Vagina (tissue), 2 donors: ENCODE measurements at places on chromosomes 11 and 22.

- no peak for DNase-seq
These were observed 1.4 kb upstream of the KREMEN1 start for GRCh38 chr22:29071261-29072045.

- no peak for DNase-seq
These were observed 842 bp downstream of the HEPACAM start for GRCh38 chr11:124934862-124935547.

- DNase-seq, result no peak
These were observed 1.1 kb upstream of the SLC35F2 start for GRCh38 chr11:107859459-107860239.

- DNase-seq, result no peak
These were observed 16.0 kb upstream of the BDNF start for GRCh38 chr11:27716216-27716615.

DNA sequence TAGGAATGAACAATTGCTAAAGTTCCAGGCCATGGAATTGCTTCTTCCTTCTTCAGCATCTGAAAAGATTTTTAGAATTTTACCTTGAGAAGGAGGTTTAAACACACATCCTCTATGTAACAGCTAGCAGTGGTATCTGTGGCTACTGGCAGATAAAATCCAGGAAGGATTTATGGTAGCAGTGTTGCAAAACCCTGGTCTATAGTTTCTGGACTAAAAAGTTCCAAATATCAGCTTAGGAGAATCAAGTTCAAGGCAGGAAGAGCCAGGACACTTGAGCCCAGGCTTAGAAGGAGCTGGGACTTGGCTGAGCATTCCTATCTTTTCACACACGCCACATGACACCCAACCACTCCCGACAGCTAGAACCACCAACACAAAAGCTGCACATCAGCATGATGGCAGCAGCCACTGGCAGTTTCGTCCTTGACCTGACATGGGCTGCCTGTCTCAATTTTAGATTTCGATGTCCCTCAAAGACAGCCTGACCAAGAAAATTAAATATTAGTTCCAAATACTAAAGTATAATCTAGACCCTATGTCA is 14.1 kb downstream of the LARGE2 start:
- DNase-seq, result no peak

GRCh38 chr11:38136887-38137286 is 1538.9 kb upstream of the RAG2 start:
- DNase-seq, result no peak

- no peak for DNase-seq
These were observed 70.8 kb upstream of the GNAZ start for GRCh38 chr22:22999523-22999922.

- no peak for DNase-seq
These were observed 11.0 kb upstream of the SPTBN2 start for GRCh38 chr11:66739983-66740382.

DNA sequence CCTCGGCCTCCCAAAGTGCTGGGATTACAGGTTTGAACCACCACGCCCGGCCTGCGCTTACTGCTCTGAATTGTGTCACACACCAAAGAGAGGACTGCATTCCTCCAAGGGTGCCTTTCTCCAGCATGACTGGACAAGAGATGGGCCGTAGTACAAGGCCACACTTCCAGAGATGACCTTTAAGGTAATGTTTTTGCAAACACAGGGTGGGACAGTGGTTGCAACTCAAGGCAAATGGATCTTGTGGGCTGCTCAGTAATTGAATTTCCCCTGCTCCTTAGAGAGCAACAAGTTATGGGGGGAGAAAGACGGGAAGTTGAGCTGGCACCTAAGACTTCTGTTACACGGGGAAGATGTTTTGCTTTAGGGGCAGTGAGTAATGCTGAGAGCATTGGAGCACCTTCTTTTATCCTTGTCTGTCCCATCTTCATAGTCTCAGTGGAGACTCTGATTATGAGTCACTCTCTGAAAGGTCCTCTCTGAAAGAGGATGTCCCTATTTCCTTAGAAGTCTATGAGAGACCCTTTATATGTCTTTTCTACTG is 66.3 kb downstream of the C11orf91 start:
- DNase-seq, result peak; percentile 37

- no peak for DNase-seq
These were observed 234.5 kb downstream of the NXPE2 start for GRCh38 chr11:114912826-114913225.

DNA sequence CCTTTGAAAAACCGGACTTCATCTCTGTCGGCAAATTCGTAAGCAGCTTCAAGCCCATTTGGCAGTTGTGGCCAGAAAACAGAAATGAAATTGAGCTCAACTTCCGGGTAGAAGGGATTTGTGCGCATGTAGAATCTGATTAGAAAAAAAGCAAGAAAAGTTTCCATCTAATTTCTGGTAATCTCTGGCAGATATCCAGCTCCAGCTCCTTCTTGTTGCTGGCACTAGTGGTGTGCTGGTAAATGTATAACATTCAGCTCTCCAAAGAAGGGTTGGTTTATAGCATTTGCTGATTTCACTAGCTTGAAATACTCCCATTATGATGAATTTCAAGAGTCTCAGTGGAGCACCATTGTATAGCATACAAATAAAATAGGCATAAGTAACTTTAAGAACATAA is 5.4 kb downstream of the MMP1 start:
- no peak for DNase-seq

- no peak for DNase-seq
These were observed 19.3 kb upstream of the ST3GAL4 start for GRCh38 chr11:126336138-126336541.

GRCh38 chr11:8947230-8947943 is 4.6 kb upstream of the ASCL3 start:
- no peak for DNase-seq

DNA sequence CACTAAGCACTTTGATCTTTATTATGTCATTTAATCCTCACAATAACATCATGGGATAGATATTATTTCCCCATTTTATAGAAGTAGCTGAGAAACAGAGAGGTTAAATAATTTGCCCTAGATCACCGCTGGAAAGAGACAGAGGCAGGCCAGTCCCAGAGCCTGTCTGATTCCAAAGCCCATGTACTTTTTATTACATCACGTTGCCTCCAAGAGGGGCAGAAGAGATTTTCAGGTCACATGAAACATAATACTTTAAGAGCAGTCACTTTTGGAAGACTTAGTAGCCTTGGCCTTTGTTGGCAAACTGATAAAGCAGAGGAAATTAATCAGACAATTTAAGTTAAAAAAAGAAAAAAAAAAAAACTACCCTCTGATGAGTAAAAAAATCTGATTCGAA is 200.2 kb upstream of the ARHGAP20 start:
- no peak for DNase-seq

DNA sequence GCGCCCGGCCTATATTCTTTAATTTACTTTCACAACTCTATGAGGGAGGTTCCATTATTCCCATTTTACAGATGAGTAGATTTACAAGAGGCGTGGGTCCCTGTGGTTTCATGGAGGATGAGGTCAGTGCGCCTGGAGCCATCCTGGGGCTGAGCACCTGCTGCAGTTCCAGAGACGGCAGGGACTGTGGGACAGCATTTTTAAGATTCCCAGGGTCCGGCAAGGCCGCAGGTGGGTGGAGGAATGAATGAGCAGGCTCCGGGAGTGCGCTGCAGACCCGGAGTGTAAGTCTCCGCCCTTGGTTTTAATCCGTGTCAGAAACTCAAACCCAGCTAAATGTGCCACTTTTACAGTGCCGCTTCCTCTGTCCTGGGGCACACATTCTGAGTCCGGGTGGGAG is 4.1 kb upstream of the CHRM1 start:
- DNase-seq, result no peak

DNA sequence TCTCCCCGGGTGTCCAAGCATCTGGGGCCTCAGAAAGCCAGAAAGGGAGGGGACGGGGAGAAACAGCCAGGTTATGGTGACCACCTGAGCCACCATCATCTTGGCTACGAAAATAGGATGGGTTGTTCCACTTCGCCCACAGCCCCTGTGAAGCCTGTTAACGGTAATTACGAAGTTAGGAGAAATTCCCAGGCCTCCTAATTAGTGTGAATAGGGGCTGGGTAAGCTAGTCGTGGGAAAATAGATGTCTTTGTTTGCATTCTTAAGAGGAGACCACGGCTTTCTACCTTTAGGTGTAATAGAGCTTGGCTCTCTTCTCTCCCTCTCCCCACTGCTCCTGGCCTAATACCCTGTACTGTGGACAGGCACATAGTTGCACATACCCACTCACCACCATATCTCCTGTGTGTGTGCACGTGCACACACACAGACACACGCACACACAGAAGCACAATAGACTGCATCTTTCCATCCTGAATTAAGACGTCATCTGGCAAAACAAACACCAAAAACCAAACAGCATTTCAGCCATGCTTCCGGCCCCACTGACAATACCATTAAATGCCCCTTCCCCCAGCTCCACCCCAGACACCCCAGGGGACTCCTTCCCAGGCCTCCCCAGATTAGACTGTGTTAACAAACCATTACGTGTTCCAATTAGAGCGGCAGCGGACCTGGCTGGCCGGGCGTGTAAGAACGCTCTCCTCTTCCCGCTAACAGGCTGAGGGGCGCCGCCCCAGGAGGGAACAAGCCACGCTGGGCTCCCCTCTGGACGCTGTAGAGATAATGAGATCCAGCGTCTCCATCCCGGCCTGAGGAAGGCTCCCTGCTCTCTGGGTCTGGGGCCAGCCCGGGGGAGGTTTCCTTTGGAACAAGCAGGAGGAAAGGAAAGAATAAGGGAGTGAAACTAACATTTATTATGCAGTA is 72.8 kb downstream of the TP53I11 start:
- no peak for DNase-seq

DNA sequence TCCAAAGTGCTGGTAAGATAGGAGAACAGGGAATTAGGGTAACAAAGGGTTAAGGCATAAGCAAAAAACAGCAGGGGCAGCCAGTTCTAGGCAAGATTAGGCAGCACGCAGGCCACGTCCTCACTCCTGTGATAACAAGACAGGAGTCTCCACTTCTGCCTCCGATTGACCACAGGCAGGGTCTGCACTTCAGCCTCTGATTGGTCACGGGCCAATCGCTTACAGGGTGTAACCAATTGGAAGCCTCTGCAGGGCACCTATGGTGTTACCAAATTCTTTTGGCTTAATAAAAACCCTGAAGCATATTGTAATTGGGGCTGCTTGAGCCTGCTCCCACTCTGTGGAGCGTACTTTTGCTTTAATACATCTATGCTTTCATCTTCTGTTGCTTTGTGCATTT is 12.2 kb upstream of the GSTP1 start:
- DNase-seq, result no peak

DNA sequence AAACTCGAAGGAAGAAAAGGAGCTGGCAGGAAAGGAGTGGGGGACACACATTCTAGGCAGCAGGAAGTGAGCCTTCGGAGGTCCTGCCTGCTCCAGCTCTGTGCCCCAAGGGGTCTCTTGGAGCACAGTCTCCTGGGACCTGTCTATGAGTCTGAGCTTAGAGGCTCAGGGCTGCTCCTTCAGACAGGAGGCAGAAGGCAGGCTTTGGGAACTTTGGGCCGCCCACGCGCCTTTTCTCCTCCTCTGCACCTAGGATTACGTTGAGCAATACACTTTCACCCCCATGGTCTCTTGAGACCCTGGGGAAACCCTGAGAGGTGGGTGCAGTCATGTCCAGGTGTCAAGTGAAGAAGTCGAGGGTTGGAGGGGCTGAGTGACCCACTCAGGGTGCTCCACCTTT is 965 bp downstream of the TCN2 start:
- no peak for DNase-seq

GRCh38 chr11:72446929-72447769 is 12.8 kb upstream of the CLPB start:
- DNase-seq, result no peak

- no peak for DNase-seq
These were observed 3.8 kb downstream of the CD81 start for GRCh38 chr11:2380807-2381350.

DNA sequence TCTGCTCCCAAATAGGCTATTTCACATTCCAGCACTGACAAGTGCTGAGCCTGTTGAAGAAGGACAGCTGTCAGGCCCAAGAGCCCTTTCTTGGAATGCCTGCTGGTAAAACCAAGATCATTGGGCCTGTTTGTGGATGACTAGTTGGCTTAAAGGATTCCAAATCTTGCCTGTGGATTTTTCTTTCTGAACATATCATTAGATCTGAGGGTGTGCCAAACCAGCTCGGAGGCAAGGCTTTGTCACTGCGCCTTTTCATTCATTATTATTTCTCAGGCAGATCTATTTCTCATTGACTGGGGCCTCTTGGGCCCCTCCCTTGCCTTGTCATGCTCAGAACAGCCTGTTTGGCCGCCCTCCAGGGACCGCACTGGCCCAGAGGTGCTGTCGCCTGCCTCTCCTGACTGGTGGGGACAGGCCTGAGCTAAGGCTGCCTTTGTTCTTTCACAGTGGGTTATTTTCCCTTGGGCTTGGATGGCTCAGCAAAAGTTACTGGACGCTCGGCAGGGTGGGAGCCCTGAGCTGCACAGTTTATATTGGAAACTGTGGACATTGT is 222.7 kb upstream of the SESN3 start:
- DNase-seq, result no peak

- DNase-seq, result no peak
These were observed 75.3 kb upstream of the MTNR1B start for GRCh38 chr11:92894197-92894596.

DNA sequence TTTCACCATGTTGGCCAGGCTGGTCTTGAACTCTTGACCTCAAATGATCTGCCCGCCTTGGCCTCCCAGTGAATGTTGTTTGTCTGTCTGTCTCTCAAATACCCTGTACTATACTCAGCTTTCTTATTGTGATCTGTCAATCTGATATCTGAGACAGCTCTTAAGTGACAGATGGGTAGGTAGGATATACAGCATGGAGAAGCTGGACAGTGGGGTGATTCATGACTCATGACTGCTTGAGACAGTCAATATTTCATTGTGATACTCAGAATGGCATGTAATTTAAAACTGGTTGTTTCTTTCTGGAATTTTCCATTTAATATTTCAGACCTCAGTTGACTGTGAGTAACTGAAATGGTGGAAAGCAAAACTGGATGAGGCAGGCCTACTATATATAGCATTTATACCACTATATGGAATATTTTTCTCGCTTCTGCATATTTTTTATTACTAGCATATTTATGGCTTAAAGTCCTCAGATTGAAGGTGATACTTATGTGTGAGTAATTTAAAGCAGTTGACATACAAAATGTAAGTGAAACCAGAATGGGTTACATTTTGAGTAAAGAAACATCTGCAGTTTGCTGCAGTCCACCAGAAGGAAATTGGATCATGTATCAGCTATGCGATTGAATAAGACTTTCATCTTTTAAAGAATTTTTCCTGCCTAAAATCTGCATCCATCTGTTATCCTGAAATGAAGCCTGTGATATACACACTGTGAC is 22.3 kb downstream of the ARHGAP42 start:
- DNase-seq, result no peak

DNA sequence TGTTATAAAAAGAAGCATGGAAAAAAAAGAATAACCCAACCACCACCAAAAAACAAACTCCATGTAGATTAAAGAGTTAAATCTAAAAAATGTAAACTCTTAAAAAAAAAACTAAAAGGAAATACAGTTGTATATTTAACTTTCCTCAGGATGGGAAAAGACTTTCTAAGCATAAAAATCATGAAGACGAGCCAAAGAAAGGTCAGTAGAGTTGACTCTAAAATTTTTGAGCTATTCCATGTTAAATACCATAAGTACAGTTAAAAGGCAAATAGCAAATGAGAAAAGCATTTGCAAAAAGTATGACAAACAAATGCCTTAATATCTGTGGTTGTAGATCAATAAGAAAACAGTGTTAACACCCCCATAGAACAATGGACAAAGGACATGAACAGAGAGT is 28.0 kb upstream of the C11orf96 start:
- no peak for DNase-seq
